ENCODE measurements at places on chromosomes 4 and X. TPM values are rescaled to one million over a fixed set of nuclear protein-coding genes. Genes with fewer than 3 reads are reported as not detected.

The SCRG1 gene
- total RNA-seq, result not detected

The ODAPH gene
- not detected for total RNA-seq

The NDST3 gene
- 38.4 TPM for total RNA-seq

The CLDN22 gene
- total RNA-seq, result not detected

The SLC2A9 gene
- total RNA-seq, result not detected

The LINC00632 gene
- 89.8 TPM for total RNA-seq

The NXF2 gene
- 1.4 TPM for total RNA-seq

The ARHGAP10 gene
- 19.7 TPM for total RNA-seq

The ARHGAP36 gene
- 0.27 TPM for total RNA-seq

The DNAAF6 gene
- not detected for total RNA-seq

The SMIM10L2A gene
- total RNA-seq, result 3.4 TPM

The CACNA1F gene
- 0.47 TPM for total RNA-seq

The DCAF4L1 gene
- 0.17 TPM for total RNA-seq

The GAB1 gene
- 29.7 TPM for total RNA-seq

The PABPC1L2B gene
- total RNA-seq, result 1.5 TPM

Data from glutamatergic neuron (in vitro differentiated cells).